NCI-H1105 (cell line): ENCODE measurements at places on chromosomes 7 and 10.

DNA sequence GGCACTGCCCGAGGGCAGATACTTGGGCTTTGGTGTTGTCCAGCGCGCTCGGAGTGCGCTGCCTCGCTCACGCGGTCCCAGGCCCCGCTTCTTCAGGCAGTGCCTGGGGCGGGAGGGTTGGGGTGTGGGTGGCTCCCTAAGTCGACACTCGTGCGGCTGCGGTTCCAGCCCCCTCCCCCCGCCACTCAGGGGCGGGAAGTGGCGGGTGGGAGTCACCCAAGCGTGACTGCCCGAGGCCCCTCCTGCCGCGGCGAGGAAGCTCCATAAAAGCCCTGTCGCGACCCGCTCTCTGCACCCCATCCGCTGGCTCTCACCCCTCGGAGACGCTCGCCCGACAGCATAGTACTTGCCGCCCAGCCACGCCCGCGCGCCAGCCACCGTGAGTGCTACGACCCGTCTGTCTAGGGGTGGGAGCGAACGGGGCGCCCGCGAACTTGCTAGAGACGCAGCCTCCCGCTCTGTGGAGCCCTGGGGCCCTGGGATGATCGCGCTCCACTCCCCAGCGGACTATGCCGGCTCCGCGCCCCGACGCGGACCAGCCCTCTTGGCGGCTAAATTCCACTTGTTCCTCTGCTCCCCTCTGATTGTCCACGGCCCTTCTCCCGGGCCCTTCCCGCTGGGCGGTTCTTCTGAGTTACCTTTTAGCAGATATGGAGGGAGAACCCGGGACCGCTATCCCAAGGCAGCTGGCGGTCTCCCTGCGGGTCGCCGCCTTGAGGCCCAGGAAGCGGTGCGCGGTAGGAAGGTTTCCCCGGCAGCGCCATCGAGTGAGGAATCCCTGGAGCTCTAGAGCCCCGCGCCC is at the start of gene NPY:
Gene NPY (plus strand): TSS at position 294 of the 802 bp plus-strand sequence. CDS start 1,051 bp downstream, outside the sequence.
- no peak for DNase-seq

DNA sequence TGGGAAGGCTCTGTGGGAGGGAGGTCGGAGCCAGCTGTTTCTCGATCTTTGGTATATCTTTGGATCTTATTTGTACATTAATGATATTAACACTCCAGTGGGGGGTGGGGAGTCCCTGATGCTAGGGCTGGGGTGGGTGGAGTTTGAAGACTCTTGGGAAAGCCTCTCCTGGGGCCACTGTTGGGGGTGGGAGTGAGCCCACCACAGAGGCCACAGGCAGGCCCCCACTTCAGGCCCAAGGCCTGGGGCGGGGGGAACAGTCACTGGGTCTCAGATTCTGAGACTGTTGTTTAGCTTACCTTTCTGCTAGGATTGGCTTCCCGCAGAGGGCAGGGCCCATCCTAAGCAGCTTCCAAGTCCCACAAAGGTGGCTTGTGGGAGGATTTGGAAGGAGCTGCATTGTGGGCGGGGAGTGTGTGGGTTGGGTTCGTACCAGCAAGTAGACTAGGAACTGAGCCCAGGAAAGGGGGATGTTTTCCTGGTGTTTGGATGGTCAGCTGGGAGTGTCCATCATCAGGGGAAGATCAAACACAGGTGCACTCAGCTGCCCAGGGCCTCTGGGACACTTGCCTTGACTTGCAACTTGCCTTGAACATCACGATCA is 11.9 kb downstream of the YKT6 start:
- DNase-seq, result no peak

DNA sequence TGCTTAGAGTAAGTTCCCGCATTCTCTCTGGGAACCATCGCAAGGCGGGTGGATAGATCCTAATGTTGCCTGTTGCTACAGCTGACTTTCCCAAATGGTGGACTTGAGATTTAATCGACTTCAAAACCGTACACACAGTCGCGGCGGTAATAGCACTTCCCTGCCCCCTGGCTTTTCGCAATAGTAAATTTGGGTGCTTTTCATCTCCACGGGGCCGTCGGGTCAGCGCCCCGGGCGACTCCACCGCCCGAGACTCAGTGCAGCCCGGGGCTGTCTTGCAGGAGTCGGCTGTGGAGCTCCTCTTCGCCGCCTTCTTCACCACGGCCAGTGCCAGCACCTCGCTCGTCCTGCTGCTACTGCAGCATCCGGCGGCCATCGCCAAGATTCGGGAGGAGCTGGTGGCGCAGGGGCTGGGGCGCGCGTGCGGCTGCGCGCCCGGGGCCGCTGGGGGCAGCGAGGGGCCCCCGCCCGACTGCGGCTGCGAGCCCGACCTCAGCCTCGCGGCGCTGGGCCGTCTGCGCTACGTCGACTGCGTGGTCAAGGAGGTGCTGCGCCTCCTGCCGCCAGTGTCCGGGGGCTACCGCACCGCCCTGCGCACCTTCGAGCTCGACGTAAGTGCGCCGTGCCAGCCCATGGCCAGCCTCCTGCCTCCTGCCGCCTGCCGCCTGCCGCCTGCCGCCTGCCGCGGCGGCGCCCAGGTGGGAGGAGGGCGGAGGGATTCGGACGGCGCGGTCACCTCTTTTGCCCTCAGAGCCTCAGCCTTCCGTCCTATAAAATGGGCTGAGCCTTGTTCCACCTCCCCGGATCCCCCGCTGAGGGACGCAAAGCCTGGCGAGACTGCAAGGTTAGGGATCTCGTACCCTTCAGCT is 5.3 kb downstream of the CYP26C1 start:
- DNase-seq, result no peak

GRCh38 chr10:97726636-97727178 is 10.2 kb upstream of the ZFYVE27 start:
- DNase-seq, result no peak

DNA sequence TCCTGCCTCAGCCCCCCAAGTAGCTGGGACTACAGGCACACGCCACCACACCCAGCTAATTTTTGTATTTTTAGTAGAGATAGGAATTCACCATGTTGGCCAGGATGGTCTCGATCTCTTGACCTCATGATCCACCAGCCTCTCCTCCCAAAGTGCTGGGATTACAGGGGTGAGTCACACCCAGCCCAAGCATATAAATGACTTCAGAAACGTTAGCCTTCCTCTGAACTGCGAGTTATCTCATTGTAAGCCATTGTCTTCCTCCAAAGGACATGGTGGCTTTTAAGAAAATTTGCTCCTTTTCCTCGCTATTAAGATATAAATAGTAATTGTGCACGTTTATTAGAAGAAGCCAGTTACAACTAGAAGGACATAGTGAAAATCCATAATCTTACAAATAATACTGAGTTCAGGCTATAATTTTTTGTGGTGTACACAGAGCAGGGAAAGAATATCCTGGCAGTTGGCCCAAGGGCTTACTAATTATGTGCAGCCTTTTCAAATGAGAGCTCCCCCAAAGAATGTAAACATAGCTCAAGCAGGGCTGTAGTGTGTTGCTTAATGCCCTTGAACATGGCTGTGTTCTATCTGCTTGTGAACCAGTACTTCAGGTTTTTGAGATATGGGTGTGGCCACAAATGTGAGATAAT is 495.8 kb downstream of the PARD3 start:
- peak; percentile 84 for DNase-seq

GRCh38 chr7:75798770-75799169 is 14.8 kb downstream of the CCL24 start:
- no peak for DNase-seq

GRCh38 chr10:46310851-46311250 is 24.1 kb downstream of the ANTXRL start:
- DNase-seq, result no peak

- no peak for DNase-seq
These were observed 41.7 kb upstream of the WNT2 start for GRCh38 chr7:117364339-117365080.

- no peak for DNase-seq
These were observed 12.1 kb upstream of the SNX13 start for GRCh38 chr7:17952387-17952786.
